ENCODE measurements at places on chromosomes 2 and 18.
A peak's percentile ranks its signal among the peaks of the same experiment; 100 is the strongest.

GRCh38 chr18:75279381-75279780 is 68.8 kb downstream of the TSHZ1 start:
- DNase-seq, result no peak

GRCh38 chr2:226405465-226405864 is 394.2 kb downstream of the IRS1 start:
- DNase-seq, result no peak

DNA sequence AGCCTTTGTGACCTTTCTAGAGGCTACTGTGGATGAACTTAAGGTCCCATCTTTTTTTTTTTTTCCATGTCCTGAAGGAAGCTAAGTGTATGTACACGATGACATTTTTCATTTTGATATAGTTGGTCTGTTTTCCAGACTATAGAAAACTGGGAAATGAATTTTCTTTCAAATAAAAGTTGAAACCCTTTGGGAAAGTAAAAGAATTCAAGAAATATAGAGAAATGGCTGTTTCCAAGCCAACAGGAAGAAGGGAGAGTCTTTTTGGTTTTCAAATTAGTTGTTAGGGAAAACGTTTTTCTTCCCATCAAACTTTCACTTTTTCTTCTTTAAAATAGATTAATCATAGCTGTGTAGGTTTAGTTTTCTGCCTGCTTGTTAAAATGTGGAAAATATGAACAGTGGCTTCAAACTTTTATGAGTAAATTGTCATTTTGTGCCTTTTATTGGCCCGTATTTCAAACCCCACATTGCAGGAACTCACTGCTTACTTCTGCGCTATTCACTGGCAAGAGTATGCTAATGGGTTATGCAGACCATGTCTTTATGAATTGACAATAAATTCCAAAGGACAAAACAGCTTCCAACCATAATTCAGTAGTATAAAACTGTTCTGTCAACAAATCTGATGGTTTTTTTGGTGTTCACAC is 27.7 kb upstream of the LYPD1 start:
- no peak for DNase-seq

- no peak for DNase-seq
These were observed 119.1 kb downstream of the FSIP2 start for GRCh38 chr2:185857691-185858090.

DNA sequence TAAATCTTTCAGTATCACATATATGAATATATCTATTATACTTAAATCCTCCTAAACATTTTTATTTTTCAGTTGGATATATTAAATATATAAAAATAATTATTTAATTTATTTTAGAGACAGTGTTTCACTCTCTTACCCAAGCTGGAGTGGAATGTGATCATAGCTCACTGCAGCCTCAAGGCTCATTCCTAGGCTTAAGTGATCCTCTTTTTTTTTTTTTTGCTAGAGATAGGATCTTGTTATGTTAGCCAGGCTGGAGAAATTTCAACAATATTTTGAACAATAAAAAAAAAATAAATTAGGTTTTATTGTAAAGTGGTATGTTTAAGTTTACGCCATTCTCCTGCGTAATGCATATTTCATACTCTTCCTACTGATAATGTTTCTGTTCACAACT is 4.2 kb downstream of the SPAST start:
- no peak for DNase-seq

DNA sequence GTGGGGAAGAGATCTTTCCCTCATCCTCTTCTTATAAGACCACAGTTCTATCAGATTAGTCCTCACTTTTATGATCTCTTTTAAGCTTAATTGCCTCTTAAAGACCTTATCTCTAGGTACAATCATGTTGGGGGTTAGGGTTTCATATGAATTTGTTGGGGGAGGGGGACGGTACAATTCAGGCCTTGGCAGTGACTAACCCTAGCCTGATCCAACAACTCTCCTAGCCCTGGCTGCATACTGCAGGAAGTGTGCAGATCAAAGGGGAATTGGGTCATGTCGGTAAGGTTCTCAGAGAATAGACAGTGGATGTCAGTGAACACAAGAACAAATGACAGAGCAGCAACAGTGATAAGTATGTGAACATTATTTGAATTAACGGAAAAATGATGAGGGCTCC is 16.4 kb downstream of the CAPN13 start:
- DNase-seq, result no peak

GRCh38 chr2:63320669-63321068 is 267.6 kb downstream of the WDPCP start:
- DNase-seq, result no peak

DNA sequence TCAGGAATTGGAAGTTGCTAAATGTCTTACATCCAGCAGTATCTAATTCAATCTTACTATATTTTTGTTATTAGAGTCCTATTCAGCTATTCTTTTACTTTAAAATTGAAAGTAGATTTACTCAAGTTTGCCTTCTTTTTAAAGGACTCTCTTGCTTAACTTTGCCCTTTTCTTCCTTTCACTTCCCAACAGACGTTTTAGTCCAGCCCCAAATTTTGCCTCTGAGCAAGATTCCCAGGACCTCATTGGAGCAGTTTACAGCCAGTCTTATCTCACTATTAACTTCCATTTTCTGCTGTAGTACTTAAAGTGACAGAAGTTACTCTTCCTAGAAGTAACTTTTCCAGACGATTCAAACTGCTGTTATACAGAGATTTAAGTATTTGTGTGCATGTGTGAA is 1.7 kb upstream of the PRKD3 start:
- peak; percentile 82 for DNase-seq

GRCh38 chr2:41283079-41283775 is 764.6 kb upstream of the PKDCC start:
- peak; percentile 79 for DNase-seq

GRCh38 chr2:128172191-128172590 is 81.2 kb downstream of the UGGT1 start:
- no peak for DNase-seq

GRCh38 chr2:228509021-228509420 is 327.5 kb upstream of the SPHKAP start:
- no peak for DNase-seq

GRCh38 chr2:121884078-121884477 is 128.6 kb downstream of the TSN start:
- no peak for DNase-seq

- no peak for DNase-seq
These were observed 6.1 kb upstream of the GPC1 start for GRCh38 chr2:240429341-240429871.

DNA sequence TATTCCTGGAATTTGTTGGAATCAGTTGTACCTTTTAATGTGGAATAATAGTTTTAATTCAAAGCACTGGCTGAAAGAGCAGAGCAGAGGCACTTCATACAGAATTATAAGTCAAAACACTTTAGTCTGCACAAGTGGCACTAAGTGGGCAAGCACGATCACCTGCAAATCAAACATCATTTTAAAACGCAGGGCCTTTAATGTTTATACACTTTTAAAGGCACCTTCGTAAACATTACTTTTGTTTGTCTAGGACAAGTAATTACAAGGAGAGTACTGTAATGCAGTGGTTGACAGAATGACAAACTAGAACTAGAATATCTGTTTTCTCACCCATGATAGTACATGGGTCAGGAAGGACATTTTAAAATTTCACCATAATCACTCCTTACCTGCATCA is 36.4 kb downstream of the LANCL1 start:
- no peak for DNase-seq

- no peak for DNase-seq
These were observed 77.7 kb downstream of the THADA start for GRCh38 chr2:43518181-43518580.

DNA sequence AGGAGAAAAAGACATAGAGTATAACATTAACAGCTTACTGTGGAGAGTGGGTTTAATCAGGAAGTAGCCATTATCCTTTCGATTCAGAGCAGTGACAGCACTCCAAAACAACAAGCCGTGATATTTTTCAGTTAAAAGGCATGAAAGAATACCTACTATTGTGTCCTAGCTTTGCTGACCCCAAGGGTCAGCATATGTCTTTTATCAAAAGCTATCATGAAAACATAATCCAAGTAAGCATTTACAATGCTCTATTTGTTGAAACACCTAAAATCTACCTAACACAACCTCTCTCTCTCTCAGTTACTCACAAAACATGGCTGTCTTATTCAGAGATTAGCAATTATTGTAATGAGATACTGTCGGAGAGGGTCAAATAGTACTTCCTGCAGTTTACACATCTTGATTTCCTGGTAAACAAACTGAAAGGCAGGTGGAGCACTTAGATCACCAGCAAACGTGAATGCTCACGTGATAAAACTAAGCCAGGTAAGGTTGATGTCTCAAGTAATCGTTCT is 100.0 kb downstream of the BAZ2B start:
- DNase-seq, result peak; percentile 2

DNA sequence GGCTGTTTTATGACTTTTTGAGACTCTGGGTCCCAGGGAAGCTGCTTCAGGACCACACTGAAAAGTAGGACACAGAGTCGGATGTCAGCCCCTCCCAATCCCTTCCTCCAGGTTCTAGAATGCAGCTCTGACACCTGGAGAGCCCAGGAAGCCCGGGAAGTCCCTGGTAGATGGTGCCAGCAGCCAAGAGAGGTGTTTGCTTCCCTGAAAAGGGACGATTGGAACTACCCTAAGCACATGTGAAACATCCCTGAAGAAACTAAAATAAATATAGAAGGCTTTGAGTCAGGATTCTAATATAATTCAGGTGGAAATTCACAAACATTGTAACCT is 163.2 kb upstream of the CYRIA start:
- no peak for DNase-seq

GRCh38 chr2:88697370-88698026 is 6.0 kb downstream of the RPIA start:
- no peak for DNase-seq

DNA sequence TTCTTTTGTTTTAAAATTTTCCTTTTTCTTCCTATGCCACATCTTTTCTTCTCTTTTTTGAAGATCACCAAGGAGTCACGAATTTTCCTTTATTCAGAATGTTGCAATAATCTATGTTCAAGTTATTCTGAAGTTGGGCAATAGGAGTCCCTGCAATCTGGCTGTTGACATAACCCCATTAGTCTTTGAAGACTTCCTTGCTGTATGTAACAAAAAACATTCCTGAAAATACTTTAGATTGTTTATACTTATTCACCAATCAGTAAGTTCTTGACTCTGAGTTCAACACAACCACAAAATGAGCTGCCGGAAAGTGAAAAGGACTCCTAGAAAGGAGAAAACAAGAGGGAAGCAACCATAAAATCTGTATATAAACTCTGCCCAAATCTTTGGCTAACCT is 62.8 kb downstream of the TMEM237 start:
- DNase-seq, result peak; percentile 68

DNA sequence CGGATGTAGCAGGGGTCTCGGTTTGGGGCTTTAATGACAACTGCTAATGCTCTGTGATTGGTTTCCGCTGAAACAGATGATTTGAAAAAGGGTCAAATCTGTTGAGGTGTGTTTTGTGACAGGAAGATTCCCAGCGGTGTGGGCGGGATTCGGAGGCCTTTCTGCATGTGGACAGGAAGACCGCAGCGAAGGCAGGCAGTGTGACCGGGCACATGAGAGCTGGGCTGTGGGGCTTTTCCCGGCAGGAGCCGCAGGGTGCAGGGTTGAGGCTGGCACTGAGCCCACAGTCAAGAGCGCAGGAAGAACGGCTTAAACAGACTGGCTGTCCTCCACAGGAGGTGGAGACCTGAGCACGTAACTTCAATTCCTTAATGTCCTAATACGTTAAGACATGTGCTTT is 180.0 kb upstream of the TPO start:
- DNase-seq, result no peak

GRCh38 chr2:133867166-133867565 is 298.9 kb upstream of the NCKAP5 start:
- no peak for DNase-seq

GRCh38 chr18:23887493-23887892 is 127.1 kb upstream of the TTC39C start:
- no peak for DNase-seq

GRCh38 chr2:217081799-217082198 is 221.9 kb upstream of the TNP1 start:
- DNase-seq, result no peak

GRCh38 chr2:41784496-41784895 is 263.3 kb upstream of the PKDCC start:
- DNase-seq, result peak; percentile 10

DNA sequence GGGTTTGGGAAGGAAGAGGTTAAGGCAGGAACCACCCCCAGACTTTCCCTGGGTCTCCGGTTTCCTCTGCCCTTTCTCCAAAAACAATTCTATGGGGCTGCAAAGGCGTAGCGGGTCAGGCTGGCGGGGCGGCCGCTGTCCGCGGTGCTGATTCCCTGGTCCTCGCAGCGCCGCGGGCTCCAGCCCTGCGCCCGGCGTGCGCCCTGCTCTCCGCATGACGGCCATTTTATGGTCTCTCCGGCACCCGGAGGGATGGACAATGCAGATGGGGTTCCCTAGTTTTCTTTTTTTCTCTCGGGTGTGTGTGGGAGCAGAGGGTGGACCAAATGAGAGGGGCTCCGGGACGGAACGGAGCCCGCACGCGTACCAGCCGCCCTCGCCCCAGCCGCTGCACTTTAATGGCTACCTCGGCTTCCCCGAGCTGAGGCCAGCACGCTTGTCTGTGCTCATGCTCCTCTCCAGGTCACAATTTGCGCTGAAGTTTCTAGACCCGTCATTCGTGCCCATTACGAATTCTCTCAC is 1.6 kb downstream of the ST8SIA3 start:
- DNase-seq, result peak; percentile 11

- no peak for DNase-seq
These were observed 11.0 kb upstream of the CBLN2 start for GRCh38 chr18:72555101-72555500.

DNA sequence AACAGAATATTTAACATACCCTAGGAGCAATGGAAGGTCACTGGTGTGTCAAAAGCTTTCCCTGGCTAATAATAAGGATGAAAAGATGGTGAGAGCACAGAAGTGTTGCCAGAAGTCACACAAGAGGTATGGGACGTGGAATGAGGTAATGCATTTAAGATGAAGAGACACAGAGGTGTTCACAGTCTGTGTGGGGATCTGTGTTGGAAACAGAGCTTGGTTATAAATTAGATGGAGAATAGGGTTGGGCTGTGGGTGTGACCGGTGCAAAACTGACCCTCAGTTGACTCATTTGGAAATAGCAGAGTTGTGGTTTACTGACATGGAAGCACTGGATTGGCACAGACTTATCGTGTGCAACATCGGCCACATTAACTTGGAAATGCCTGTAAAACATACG is 372.5 kb downstream of the SATB2 start:
- no peak for DNase-seq

DNA sequence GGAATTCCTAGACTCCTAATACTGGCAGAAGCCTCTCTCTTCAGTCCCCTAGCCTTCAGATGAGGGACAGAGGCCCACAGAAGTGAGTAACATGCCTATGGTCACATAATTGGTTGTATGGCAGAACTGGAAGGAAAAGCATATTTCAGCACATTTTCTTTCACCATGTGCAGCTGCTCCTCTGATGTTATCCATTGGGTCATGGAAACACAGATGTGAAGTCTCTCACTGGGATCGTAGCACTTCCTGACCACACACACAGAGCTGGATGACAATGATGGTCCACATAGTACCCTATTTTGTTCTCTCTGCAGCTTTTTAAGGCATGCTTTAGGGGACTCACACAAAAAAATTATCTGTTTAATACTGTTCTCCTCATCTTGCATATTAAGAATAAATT is 24.5 kb downstream of the MYO3B start:
- DNase-seq, result no peak

- peak; percentile 12 for DNase-seq
These were observed 66.7 kb downstream of the DNMT3A start for GRCh38 chr2:25274868-25275574.
